ENCODE measurements at places on chromosomes 5 and 9.

GRCh38 chr9:113635586-113635985, 172.1 kb downstream of the RGS3 start:
- no peak overlapping the region for H3K4me3 ChIP-seq
- H3K27ac ChIP-seq, result no peak overlapping the region
- no peak for DNase-seq
- H3K36me3 ChIP-seq, result no peaks in the 10 kb centered on the region

- no peaks in the 10 kb centered on the region for H3K27me3 ChIP-seq
- no peak overlapping the region for H3K27ac ChIP-seq
- no peak for DNase-seq
Measured at GRCh38 chr9:92615790-92616189, 54.1 kb downstream of the IPPK start.

GRCh38 chr9:13397220-13397619, 117.7 kb upstream of the MPDZ start:
- no peak overlapping the region for H3K27ac ChIP-seq
- no peaks in the 10 kb centered on the region for H3K36me3 ChIP-seq
- H3K27me3 ChIP-seq, result no peaks in the 10 kb centered on the region
- DNase-seq, result no peak
- H3K4me3 ChIP-seq, result no peak overlapping the region

DNA sequence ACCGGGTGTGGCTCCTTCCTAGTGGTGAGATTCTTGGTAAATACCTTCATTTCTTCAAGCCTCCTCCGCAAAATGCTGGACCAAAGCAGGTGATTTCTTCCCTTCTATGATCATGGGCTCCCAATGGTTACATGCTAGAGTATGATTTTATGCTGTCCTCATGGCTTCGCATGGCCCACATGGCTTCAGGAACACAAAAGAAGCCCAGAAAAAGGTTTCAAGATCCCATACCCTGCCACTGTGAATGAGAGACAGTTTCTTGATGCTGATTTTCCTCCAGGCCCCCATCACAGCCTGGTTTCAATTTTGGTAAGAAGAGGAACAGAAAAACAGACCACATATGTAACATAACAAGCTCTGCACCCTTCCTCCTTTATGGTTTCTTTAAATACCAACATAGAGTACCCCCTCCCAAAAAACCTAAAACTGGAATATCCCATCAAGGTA, 2.4 kb upstream of the RXFP3 start:
- no peaks in the 10 kb centered on the region for H3K36me3 ChIP-seq
- H3K4me1 ChIP-seq, result no peaks in the 10 kb centered on the region
- no peak for DNase-seq
- H3K4me3 ChIP-seq, result no peak overlapping the region

GRCh38 chr9:98598861-98599260, 109.9 kb downstream of the GABBR2 start:
- H3K27me3 ChIP-seq, result no peaks in the 10 kb centered on the region
- H3K4me3 ChIP-seq, result no peak overlapping the region
- H3K4me1 ChIP-seq, result no peaks in the 10 kb centered on the region
- H3K36me3 ChIP-seq, result no peaks in the 10 kb centered on the region

DNA sequence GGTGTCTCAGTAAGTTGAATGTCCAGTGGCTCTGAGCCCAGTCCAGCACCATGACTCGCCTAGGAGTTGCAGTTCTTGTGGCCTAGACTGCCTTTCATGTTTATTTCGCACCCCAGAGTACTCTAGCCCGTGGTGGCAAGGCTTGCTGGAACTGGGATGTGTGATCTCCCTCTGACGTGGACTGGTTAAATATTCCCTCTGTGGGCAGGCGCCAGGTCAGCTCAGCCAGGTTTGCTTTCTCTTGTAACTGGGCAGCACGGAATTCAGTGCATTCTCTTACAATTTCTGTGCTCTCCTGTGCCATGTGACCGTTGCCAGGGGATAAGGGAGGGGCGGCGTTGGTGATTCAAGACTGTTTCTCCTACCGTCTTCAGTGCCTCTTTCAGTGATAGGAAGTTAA, 270.8 kb downstream of the KDM4C start:
- no peaks in the 10 kb centered on the region for H3K4me1 ChIP-seq
- no peak overlapping the region for H3K27ac ChIP-seq
- no peak overlapping the region for H3K4me3 ChIP-seq
- H3K27me3 ChIP-seq, result no peaks in the 10 kb centered on the region
- no peak for DNase-seq

DNA sequence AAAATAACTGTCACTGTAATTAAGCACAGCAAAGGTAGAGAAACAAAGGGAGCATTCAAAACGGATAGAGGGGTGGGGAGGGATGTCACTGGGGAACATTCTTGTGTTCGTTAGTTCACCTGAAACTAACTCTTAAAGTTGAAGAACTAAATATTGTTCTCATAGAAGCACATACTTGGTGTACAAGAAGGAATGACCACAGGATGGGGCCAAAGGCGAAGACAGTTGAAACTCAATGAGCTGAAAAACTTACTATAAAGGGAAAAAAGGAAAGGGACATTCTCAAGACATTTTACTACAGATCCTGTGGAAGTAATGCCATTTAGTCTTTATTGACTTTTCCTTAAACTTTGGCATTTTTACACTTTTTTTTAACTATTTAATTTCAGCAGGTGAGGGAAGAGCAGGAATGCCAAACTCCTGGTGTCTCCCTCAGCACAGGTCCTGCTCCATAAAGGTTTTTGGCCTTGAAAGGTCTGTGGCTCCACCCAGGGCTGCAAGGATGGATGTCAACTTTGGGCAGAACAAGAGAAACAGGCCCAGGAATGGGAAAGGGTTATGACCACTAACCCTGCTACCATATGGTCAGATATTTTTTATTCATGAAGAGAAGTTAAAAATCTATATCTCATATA, 197.6 kb upstream of the RASA1 start:
- no peaks in the 10 kb centered on the region for H3K27me3 ChIP-seq
- peaks cover 3% of the 10 kb centered on the region for H3K4me1 ChIP-seq
- no peaks in the 10 kb centered on the region for H3K36me3 ChIP-seq
- H3K27ac ChIP-seq, result no peak overlapping the region
- no peak overlapping the region for H3K4me3 ChIP-seq

DNA sequence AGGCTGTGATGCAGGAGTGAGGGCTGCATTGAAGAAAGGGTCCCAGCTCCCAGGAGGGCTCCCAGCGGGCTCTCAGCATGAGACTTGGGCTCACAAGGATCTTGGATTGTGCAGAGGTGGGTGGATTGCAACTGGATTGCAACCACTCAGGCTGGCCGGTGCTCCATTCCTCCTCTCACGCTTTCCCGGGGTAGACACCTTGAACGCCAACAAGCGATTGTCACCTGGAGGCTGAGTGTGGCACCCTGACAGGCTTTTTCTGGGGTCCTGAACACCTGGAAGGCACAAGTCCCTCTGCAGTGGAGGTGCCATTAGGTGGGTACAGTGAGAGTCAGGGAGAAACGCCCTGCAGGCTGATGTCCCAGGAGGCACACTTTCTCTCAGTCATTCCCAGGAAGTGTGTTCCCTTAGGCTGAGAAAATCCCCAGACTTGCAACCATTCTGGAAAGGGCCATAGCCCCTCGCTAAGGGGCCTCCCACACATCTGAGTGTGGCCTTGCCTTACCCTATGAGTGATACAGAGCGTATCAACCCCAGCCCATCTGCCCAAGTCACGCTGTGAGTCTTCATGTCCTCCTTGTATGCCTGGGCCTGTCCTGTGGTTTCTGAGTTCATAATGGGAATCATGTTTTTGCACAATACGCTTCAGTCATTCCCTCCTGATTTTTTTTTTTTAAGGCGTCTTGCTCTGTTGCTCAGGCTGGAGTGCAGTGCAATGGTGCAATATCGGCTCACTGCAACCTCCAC, 488.1 kb downstream of the IRX1 start:
- peaks cover 27% of the 10 kb centered on the region for H3K4me1 ChIP-seq
- no peaks in the 10 kb centered on the region for H3K27me3 ChIP-seq
- DNase-seq, result no peak
- H3K27ac ChIP-seq, result peak overlapping the region; percentile 9
- no peak overlapping the region for H3K4me3 ChIP-seq

GRCh38 chr9:98284754-98285153, 29.3 kb upstream of the TBC1D2 start:
- peaks cover 13% of the 10 kb centered on the region for H3K27me3 ChIP-seq
- no peaks in the 10 kb centered on the region for H3K36me3 ChIP-seq
- H3K4me3 ChIP-seq, result no peak overlapping the region
- no peak overlapping the region for H3K27ac ChIP-seq
- no peak for DNase-seq
